ENCODE measurements at places on chromosomes 7 and 10. TPM values are rescaled to one million over a fixed set of nuclear protein-coding genes. Genes with fewer than 3 reads are reported as not detected.

- no peak for DNase-seq
Observed at GRCh38 chr10:92384741-92385140, 93.8 kb downstream of the MARCHF5 start.

DNA sequence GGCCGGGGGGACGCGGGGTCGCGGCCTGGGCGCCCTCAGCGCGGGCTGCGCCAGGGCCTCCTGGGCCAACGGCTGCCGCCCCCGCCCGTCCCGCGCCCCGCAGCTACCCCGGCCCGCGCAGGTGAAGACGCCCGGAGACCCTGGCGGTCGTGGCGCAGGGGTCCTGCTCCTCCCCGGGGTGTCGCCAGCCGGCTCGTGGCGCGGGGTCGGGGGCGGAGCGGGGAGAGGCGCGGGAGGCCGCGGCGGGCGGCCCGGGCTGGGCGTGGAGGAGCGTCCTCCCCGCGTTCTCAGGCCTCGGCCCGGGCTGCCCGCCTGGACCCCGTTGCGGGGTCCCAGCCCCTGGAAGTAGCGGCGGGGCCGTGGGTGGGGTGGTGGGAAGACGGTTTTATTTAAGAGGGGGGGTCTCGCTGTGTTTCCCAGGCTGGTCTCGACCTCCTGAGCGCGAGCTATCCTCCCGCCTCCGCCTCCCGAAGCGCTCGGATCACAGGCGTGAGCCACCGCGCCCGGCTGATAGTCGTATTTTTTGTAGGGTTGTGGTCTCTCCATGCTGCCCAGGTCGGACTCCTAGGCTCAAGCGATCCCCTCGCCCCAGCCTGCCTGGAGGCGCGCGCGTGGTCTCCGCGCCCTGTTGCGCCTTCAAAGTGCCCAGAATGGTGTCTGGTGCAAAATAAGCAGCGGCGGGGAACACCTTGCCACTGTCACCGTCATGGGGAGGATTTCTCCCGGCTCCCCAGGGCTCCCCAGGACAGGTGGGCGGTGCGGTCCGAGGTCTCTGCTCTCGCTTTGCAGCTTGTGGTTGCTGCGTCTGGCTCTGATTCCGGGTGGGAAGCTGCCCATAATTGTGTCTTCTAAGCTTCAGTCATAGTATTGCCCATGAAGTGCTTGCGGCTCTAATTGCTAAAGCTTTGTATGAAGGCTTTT, 15.3 kb upstream of the SUN1 start:
- no peak for DNase-seq

- no peak for DNase-seq
Observed at GRCh38 chr7:158431055-158431940, 156.3 kb downstream of the PTPRN2 start.

GRCh38 chr7:88095-88926, 104.1 kb upstream of the FAM20C start:
- no peak for DNase-seq

DNA sequence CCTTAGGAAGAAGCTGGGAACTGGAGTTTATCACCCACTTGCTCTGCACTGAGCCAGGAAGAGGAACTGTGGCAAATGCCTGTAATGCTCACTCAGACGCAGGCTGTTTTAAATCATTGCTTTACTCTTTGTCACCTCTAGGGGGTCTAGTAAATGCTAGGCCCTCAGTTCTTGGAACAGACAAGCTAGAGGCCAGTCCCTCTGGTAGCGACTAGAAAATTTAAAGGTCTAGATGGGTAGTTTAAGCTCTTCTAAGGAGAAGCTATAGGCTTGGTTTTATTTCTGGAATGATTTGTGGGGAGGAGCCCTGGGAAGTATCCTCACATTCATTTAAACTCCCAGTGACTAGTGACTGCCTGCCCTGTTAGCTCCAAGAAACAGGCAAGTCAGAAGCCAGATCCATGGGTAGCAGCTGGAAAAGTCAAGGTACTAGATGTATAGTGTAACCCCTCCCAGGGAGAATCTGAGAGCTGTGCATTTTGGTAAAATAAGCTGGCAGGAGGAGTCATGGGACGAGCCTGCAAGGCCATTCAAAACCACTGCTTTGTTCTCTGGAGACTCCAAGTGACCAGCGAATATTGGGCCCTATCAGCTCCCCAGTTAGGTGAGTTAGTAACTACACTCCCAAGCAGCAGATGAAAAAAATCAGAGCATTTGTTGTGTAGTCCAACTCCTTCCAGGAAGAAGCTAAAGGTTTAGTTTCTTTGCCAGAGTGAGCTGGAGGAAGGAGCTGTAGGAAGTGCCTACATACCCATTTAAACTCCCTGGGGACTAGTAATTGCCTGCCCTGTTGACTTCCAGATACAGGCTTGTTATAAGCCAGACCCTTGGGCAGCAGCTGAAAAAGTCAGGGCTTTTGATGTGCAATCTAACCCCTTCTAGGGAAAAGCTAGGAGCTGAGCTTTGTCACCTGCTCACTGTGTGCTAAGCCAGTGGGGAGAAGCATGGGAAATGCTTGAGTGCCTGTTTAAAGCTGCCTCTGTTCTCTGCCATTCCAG, 68.9 kb downstream of the DYNC1I1 start:
- DNase-seq = no peak

- DNase-seq = no peak
Observed at GRCh38 chr7:25897261-25897782, 254.7 kb upstream of the NFE2L3 start.

DNA sequence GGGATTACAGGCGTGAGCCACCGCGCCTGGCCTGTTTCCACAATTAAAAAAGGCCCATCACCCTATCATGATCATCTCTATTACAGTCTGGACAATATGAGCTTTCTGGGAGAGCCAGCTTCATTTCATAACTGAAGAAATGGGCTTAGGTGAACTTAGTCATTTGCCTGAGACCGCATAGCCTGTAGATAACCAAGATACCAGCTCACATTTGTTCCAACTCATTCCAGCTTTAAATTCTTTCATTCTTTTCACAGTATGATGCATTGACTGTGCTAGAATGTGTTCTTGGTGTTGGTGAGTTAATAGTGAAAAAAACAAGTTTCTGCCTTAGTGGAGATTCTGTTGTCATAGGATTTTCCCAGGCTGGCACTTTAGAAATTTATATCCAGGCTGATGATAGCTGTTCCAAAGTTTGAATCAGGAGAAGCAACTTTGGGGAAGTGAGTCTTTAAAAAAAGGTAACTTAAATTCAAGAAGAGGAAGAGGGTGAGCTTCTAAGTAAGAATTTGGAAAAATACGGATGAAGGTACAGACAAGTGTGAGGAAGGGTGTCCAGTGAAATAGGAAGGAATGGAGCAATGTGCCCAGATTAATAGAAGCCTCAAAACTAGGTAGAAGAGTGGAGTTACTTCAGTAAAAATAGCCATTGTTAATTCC, 2.1 kb upstream of the H2AZ2 start:
- DNase-seq = no peak

GRCh38 chr7:134613623-134614347, 32.9 kb upstream of the BPGM start:
- no peak for DNase-seq

DNA sequence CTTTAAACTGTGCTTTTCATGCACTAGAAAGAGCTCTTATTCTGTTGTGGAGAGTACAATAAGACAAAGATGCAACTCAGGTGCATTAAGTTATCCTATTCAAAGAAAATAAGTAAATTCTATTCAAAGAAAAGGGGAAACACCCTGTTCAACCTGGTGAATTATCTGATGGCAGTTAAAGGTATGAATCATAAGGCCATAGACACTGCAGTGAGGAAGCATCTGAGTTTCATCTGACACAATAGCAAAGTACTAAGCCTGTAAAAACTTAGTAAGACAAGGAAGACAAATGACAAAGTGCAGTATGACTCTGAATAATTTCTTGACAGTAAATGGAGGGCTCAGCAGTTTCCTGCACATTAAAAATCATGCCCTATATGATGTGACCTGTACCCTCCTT, 91.0 kb upstream of the LRRTM3 start:
- DNase-seq = no peak

DNA sequence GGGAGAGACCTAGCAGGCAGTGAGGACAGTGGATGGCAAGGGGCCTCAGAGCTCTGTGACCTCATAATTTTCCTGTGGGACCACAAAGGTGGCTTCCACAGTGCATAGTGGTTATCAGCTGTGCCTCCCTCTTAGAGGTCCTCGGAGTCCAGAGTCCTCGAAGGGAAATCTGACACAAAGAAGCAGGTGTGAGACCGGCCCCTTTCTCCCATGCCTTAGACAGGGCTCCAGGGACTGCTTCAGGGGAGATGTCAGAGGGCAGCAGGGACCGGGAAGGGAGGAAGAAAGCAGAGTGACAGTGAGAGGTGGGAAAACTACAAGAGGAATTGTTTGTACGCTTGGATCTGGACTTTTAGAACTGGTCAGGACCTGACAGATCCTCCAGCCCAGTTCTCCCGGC, 66.3 kb downstream of the BAMBI start:
- DNase-seq = no peak

DNA sequence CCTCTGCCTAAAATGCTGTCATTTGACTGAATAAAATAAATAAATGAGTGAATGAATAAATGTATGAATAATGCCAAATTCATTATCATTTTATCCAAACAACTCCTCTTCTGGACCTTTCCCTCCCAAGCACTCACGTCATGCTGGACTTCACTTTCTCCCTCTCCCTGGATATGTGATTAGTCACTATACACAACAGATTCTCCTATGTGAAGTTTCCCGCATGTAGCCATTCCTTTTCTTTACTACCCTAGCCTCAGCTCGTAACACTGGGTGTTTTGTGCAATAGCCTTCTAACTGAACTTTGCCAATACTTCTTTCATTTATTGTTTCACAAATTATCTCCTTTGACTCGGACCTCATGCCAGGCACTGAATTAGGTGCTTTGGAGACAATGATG, 87.6 kb upstream of the IL6 start:
- no peak for DNase-seq

DNA sequence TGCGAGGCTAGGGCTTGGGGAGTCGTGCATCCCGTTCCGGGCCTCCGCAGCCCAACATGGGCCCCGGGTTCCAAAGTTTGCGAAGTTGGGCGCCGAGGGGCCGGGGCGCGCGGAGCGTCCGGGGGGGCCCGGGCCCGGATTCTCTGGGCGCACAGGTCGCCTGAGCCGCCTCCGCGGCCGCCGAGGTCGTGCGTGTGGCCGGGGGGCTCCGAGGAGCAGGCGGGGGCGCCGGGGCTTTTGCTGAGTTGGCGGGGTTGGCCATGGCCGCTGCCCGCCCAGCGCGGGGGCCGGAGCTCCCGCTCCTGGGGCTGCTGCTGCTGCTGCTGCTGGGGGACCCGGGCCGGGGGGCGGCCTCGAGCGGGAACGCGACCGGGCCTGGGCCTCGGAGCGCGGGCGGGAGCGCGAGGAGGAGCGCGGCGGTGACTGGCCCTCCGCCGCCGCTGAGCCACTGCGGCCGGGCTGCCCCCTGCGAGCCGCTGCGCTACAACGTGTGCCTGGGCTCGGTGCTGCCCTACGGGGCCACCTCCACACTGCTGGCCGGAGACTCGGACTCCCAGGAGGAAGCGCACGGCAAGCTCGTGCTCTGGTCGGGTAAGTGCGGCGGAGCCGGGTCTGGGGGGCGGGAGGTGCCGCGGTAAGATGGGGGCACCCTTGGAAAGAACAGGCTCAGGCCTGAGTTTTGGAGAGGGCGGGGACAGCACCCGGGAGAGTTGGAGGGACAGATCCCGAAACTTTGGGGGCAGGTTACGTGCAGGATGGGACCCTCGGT, 643 bp downstream of the SMO start:
- DNase-seq = no peak

DNA sequence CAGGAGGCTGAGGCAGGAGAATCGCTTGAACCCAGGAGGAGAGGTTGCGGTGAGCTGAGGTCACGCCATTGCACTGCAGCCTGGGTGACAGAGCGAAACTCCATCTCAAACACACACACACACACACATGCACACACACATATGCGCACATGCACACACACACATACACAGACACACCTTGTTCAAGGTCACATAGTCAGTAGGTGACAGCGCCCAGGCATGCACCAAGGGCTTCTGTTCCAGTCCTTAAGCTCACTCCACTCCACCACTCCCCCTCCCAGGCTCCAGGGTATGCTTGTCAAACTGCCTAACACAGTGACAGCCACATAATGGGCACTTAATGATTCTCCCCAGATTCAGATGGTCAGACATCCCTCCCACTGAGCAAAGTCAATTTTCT, 37.0 kb downstream of the KCNMA1 start:
- no peak for DNase-seq

DNA sequence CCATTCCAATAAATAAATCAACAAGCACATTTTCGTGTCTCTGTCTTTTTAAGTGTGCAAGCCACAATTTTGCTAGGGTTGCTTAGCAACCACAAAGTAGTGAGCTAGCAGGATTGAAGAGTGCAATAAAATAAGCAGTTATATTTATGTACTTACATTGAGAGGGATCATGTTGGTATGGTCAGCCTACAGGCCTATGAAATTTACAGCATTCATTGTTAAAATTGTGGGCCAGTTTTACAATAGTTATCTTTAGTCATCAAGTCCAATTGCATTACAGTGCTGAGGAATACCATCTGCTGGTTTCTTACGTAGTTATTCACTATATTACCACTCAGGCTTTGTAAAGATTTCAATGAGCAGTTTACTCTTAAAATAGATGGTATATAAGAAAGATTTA, 192.5 kb upstream of the POT1 start:
- no peak for DNase-seq

Gene CYP2E1
- total RNA-seq = 0.57 TPM

Gene ELOVL3
- total RNA-seq = 0.26 TPM

Gene ANKRD7
- 0.40 TPM for total RNA-seq

Gene SORCS1
- total RNA-seq = 0.22 TPM

Gene ZNF786
- 3.6 TPM for total RNA-seq

Gene MRLN
- 219 TPM for total RNA-seq

Gene HGF
- 3.7 TPM for total RNA-seq

Gene NME8
- not detected for total RNA-seq

Gene COBL
- total RNA-seq = 111 TPM

Gene CCDC146
- 1.7 TPM for total RNA-seq

All from psoas muscle (tissue), 8 donors.